SHP77 treated with DMSO at 0.1 percent for 48 hours (cell line): ENCODE measurements at places on chromosomes 16 and 17.

DNA sequence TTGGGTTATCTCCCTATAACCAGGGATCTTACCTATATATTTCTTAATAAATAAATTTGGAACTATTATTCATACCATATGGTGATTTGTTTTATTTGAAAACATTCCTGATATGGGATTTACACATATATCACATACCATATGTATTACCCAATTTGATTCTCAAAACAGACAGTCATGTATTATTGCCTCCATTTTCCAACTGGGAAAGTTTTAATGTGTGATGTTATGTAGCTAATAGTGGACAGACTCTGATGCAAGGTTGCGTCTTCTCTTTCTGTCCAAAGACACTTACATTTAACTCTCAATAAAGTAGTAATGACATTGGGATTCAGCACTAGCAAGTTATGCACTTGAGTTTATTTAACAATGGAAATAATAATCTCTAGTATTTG lies 1.1 kb downstream of the KRTAP9-9 start:
- no peak for DNase-seq

DNA sequence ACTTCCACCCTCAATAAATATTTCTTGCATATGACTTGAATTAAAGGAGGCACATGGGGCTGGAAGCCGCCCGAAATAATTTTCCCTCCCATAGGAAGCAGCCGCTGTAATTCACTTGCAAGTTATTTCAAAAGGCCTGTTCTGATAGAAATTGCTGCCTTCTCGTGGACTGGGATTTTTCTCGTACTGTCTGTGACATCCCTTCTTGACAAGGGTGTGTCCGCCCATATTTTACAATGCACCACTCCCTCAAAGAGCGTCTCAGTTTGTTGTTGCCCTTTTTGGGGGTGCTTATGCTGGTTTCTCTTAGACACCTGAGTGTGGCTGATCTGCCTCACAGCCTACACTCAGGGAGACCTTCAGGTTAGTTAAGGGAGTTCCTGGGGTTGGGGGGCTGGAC lies 160.0 kb downstream of the MSI2 start:
- no peak for DNase-seq

DNA sequence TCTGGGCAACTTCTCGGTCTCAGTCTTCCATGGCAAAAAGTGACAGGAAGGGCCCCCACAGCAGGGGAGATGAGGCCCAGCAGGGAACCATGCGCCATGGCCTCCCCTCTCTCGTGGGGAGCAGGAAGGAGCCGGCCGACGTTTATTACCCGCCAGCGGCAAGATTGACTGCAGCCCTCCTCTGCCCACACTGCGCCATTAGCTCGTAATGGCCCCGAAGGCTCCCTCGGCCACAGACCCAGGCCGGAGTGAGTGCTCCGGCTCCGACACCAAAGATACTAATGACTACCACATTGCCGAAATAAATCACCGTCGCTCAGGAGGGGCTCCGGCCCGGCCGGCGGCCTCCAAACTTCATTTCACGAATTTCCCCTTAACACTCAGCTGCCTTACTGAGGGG lies 226.9 kb downstream of the C16orf78 start:
- DNase-seq, result no peak

DNA sequence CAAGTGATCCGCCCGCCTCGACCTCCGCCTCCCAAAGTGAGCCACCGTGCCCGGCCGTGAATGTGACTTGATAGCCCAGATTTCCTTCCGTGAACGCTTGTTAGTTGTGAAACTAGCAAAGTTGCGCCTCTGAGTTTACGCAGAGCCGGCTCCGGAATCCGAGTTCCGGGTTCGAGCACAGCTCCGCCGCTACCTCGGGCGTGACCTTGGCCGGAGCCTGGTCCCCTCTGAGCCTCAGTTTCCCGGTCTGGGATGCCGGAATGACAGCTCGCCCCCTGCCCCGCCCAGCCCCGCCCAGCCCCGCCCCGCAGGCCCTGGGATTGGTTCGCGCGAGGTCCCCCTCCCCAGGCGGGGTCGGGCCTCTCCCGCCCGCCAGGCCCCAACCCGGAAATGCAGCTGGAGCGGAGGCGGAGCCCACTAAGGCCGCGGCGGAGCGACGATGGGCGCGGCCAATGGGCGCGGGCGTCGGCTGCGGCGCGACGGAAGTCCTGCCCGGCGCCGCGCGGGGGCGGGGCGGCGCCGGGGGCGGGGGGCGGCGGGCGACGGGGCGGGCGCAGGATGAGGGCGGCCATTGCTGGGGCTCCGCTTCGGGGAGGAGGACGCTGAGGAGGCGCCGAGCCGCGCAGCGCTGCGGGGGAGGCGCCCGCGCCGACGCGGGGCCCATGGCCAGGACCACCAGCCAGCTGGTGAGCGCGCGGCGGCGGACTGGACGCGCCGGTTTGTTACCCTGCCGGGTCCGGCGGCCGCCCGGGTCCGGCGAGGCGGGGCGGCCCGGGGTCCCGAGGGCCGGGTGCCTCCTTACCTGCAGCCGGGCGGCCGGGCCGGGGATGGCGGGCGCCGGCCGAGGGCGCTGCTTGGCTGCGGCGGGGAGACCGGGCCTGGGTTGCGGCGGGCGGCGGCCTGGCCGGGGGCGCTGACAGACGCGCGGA lies at the start of gene PDPK1:
TSS of gene PDPK1 (plus strand) at position 571 of the 929 bp plus-strand sequence. CDS start at position 663, 92 bp downstream.
- peak; percentile 48 for DNase-seq

DNA sequence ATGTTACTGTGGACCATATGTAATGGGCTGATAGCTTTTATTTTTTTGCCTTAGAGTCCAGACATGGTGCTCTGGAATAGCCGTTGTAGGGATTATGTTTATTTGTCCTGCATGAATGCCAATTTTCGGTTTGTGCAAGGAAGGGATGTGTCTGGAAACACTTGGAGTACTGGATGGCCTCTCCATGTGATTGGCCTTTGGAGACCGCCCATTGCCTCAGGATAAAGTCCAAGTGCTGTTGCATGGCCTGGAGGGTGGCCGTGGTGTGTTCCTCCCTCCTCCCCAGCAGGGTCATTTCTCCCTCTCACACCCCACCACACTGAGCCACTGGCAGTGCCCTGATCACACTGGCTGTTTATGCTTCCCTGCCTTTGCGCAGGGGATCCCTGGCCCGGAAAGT lies 93.9 kb downstream of the MSI2 start:
- no peak for DNase-seq

GRCh38 chr16:76535-77272 lies 1.3 kb upstream of the MPG start:
- DNase-seq, result peak; percentile 40

DNA sequence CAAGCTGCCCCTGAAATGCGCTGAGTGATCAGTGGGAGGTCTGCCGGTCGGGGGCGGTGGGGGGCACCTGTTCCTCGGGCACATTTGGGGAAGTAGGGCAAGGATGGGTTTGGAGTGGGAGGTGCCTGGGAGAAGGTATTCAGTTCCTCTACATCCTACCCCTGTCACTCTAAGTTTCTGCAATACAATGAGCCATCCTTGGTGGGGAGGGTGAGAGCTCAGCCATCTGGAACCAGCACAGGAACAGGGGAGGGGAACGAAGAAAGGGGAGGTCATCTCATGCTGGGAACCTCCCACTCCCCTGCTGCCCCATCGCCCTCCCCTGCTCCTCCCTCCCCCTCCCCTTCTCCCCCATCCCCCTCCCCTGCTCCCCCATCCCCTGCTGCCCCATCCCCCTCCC lies 4.2 kb downstream of the DPH1 start:
- DNase-seq, result no peak

DNA sequence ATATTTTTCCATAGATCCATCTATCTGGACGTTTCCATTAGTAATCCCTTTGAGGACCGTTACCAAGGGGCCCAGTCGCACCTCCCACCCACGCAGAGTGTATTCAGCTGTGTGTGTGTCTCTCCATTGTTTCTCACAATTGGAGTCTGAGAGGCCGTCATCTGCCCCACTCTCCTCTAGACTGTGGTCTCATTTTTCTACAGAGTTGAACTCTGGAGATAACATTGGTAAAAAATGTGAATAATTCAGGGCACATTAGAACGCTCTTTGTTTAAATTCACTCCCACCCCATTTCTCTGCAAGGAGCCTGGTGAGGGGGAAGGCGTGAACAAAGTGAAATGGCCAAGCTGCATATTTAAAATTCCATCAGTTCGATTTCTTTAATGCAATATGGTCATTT lies 333.1 kb upstream of the MAF start:
- DNase-seq, result no peak

DNA sequence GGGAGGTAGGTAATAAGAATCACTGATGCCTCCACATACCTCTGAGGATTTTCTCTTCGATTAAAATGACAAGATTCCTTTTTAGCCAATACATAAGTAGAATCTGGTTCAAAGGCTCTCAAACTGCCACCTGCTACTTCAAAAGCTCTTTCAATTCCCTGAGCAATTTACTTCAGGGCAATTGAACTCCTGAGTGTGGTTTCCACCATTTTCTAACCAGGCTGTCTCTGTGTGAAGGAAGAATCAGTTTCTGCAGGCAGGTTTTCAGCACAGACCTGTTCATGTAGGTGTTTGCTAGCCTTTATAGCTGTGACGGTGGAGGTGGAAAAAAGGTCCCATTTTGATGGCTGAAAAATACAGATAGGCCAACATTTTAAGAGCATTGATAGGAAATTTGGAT lies 18.2 kb upstream of the HS3ST3B1 start:
- DNase-seq, result no peak

DNA sequence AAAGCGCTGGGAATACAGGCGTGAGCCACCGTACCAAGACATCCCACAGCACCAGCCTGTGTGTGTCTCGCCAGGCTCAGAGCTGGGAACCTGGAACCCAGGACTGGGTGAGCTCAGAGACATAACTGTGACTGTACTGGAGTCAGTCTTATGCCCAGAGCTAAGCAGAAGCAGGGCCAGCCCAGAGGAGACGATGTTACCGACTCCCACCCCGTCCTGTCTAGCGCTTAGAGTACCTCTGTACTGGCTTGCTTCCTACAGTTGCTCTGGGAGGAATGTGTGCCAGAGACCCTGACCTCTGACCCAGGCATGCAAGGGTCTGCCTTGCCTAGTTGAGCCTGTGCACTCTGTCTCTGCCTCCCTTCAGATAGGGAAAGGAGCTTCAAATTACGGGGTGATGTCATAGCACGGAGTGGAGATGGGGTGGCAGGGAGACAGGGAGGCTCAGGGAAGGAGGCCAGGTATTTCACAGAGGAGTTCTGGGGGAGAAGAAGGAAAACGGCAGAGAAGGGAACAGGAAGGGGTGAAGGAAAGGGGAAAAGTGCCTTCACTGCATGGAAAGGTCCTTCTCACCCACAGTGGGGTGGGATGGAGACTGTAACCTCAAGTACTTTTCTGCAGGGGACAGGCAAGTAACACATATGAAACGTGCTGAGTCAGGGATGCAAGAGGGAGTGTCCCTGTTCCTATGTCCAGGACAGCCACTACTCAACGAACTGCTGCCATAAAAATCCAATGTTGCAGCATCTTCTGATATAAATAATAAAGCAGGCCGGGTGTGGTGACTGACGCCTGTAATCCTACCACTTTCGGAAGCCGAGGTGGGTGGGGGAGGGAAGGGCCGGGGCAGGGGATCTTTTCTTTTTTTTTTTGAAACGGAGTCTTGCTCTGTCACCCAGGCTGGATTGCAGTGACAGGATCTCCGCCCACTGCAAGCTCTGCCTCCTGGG lies 5.8 kb upstream of the ARMC5 start:
- DNase-seq, result no peak

DNA sequence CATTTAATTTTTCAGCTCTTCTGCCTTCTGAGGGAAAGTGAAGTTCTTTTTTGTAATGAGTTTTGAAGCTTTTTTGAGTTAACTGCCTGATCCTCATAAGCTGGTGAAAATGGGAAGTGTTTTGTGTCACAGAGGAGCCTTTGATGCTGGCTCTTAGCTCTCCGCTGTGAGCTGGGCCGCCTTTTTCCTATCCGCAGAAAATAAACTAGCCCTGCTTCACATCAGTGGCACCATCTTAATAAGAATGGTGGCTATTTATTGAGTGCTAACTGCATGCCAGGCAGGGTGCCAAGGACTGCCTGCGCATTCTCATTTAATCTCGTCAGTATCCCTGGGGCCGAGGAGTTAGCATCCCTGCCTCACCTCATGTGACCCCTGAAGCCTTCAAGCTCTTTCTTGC lies 309.0 kb downstream of the CPPED1 start:
- DNase-seq, result no peak

DNA sequence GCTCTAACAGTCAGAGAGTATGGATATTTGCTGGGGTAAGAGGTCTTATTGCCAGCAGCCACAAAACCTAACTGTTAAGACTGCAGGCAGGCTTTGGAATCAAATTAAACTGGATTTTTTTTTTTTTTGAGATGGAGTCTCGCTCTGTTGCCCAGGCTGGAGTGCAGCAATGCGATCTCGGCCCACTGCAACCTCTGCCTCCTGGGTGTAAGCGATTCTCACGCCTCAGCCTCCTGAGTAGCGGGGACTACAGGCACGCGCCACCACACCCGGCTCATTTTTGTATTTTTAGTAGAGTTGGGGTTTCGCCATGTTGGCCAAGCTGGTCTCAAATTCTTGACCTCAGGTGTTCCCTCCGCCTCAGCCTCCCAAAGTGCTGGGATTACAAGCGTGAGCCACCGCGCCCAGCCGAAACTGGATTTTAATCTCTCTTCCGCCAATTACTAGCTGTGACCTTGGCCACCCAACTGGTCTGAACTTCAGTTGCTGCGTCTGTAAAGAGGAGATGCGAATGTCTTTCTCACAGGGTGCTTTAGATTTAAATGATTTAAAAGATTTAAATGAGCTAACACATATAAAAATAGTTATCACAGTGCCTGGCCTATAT lies 842 bp downstream of the MRPL10 start:
- no peak for DNase-seq

GRCh38 chr16:67734731-67735201 lies 15.7 kb upstream of the GFOD2 start:
- DNase-seq, result no peak

DNA sequence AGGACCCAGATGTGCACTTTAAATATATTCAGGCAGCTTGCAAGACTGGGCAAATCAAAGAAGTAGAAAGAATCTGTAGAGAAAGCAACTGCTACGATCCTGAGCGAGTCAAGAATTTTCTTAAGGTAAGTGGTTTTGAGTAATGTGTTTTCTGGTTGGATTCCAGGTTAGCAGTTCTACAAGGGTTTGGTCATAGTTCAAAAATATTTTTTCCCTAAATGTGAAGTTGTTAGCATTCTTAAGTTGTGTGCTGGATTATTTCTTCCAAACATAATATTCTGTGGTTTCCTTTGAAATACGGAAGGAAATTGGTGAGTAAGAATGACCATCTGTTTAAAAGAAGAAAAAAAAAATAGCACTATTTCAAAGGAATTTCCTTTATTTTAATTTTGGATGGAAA lies 38.4 kb downstream of the PTRH2 start:
- no peak for DNase-seq
